ENCODE measurements at places on chromosomes 3 and 15. TPM values are rescaled to one million over a fixed set of nuclear protein-coding genes. Genes with fewer than 3 reads are reported as not detected.

CHCHD6 gene
- 11.4 TPM for total RNA-seq

SLC22A14 gene
- not detected for total RNA-seq

GRCh38 chr15:97517737-97518136, 442.8 kb upstream of the ARRDC4 start:
- no peak for DNase-seq

GRCh38 chr3:105722943-105723556, 145.8 kb downstream of the CBLB start:
- DNase-seq, result no peak

GRCh38 chr15:43880406-43881194, 53.8 kb downstream of the WDR76 start:
- no peak for DNase-seq

- no peak for DNase-seq
These were observed 3.9 kb downstream of the CAMK1 start for GRCh38 chr3:9765865-9766264.

DNA sequence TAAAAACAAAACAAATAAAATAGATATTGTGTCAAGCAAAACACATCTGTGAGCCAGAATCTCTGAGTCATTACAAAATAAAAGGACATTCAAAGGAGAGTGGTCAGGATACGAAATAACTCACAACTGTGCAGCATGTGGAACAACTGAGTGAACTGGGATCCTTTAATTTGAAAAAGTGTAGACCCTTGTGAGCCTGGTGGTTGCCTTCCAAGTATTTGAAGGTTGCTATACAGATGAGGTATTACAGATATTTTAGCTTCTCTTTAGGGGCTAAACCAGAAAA, 26.7 kb downstream of the KCNMB2 start:
- no peak for DNase-seq

GRCh38 chr15:52005748-52006701, 13.0 kb upstream of the MAPK6 start:
- DNase-seq, result no peak

- peak; percentile 13 for DNase-seq
These were observed 66.5 kb upstream of the SH3GL3 start for GRCh38 chr15:83380682-83381081.

GRCh38 chr3:196339493-196340254, 1.5 kb upstream of the TM4SF19 start:
- no peak for DNase-seq

- DNase-seq, result no peak
These were observed 588.0 kb upstream of the CCDC54 start for GRCh38 chr3:106789276-106789675.

- no peak for DNase-seq
These were observed 38.2 kb upstream of the UBE2E1 start for GRCh38 chr3:23767546-23767945.
